ENCODE measurements at places on chromosomes 5 and 9.

DNA sequence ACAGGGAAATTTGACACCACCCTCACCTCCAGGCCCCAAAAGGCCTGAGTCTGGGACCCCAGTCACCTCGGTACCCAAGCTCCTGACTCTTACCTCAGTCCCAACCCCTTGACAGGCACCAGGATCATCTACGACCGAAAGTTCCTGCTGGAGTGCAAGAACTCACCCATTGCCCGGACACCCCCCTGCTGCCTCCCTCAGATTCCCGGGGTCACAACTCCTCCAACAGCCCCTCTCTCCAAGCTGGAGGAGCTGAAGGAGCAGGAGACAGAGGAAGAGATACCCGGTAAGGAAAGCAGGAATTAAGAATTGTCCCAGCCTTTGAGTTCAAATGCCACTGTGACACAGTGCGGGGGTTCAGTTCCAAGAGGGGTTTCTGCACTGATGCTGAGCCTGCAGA is 1.3 kb downstream of the EIF4EBP3 start:
- DNase-seq = no peak

GRCh38 chr5:109743041-109743531 is 53.4 kb downstream of the MAN2A1 start:
- no peak for DNase-seq

GRCh38 chr5:158770506-158770905 is 329.2 kb downstream of the EBF1 start:
- no peak for DNase-seq

- no peak for DNase-seq
Measured at GRCh38 chr9:87249029-87249428, 248.6 kb upstream of the DAPK1 start.

DNA sequence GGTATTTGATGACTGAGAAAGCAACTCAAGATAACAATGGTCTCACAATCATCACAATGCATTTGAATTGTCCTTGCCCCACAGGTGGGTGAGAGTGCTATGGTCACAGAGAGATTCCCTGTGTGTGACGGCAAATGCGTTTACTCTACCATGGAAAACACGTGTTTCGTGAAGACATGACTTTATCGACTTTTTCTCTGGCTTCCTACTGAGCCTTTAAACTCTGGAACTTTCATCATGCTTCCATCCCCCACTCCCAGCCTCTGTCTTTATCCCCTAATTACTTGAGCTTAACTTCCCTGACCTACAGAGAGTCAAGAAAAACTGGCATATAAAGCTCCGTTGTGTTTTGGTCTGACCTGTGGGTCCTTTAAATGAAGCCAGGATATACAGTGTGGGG is 414.1 kb upstream of the CLINT1 start:
- DNase-seq = no peak

DNA sequence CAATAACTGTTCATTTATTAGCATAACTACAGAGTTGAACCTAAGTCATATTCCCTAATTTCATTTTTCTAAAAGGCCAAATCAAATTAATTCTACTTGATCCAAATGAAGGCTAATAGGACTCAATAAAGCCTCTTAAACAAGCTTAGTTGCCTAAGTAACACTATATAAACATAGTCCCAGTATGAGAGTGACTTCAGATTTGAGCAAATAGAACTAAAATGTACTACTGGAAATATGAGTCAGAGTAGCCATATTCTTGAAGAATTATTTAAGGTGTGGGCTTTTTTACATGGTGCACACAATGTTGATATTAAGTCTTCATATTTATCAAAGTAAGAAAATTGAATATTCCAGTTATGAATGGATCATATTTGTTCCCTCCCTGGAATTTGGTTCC is 872.3 kb downstream of the MAT2B start:
- no peak for DNase-seq

- DNase-seq = no peak
Measured at GRCh38 chr9:93974151-93974550, 19.0 kb upstream of the BARX1 start.

- DNase-seq = no peak
Measured at GRCh38 chr9:81824802-81825730, 103.2 kb upstream of the SPATA31D4 start.

DNA sequence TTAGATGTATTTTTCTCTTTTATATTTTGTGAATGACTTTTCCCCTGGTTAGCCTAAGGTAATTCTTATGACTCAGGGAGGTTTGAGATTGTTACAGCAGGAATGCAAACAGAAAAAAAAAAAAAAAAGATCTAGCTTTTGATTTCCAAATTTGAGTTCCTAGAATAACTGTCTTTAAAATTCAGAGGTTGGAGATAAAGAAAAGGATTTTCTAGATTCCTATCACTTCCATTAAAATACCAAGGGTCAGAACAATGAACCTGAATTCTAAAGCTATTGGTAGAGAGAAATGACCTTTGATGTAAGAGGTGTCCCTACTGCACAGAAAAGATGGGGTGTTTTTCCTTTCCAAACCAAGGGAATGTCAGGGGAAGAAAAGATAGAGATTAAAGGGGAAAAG is 262.5 kb downstream of the DOCK8 start:
- no peak for DNase-seq

DNA sequence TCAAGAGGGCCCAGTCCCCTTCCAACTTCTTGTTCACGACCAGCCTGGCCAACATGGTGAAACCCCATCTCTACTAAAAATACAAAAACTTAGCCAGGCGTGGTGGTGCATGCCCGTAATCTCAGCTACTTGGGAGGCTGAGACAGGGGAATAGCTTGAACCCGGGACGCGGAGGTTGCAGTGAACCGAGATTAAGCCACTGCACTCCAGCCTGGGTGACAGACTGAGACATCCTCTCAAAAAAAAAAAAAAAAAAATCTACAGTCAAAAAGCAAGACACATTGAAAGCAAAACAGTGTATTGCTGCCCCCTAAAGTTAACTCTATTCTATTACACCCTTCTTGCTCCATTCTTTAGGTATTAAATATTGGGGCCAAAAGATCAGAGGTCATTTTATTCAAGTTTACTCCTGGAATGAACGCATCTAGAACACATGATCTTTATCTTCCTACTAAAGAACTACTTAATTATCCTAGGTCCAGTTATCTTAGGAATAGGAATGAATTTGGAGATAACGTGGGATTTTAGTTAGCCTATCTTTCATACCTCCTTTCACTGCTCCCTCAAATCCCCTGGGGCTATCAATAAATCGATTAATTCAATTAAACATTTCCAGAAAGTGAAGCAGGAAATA is 2.4 kb downstream of the ATG12 start:
- no peak for DNase-seq

DNA sequence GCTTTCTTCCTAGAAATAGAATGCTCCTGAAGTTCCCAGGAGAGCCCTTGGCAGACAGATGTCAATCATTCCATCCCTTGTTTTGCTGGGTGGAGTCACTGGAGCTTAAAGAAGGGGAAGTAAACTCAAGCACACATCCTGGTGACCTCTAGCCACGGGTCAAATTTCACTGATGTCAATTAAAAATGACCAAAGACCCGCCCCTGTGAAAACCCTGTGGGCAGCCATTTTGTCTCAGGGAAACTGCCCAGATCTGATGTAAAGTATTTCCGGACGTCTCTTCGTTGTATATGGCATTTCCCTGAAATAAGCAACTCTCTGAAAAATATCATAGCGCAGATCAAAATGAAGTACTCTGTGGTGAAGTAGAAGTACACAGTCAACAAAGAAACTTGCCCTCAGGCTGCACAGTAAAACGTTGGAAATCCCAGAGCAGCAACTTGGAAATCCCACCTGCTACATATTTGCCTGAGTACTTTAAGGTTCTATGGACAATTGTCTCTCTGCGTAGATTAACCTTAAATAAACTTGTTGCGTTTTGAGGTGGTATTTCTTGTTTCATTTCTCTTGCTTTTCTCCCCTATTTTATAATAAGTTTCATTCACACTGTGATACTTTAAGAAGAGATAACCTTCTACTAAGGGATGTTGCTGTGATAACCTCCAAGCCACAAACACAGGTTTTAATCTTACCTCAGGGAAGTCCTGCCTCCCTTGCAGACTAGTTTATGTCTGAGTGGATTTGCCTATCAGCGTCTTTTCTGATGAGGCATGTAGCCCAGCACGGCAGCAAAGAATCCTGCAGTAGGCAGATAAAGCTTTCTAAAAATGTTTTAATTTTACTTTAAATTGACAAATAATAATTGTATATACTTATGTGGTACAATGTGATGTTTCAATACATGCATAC is 60.9 kb upstream of the PIP5K1B start:
- DNase-seq = no peak

GRCh38 chr5:98464737-98465330 is 308.6 kb upstream of the RGMB start:
- no peak for DNase-seq

DNA sequence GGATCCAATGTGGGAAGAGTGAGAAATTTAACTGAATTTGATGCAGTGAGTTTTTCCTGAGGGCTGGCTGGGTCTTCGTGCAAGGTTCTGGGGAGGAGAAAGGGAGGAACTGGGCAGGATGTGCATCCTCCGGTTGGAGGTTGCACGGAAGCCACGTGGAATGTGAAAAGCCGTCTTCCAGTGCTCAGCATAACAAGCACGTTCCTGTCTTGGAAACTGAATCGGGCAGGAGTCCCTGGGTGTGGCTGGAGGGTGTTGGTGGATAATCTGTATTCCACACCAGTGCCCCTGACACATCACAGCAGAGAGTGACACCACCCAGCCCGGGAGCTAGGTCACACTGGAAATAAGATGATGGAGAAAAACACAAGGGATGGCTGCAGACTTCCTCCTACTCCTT is 154.3 kb downstream of the C5orf15 start:
- DNase-seq = no peak

DNA sequence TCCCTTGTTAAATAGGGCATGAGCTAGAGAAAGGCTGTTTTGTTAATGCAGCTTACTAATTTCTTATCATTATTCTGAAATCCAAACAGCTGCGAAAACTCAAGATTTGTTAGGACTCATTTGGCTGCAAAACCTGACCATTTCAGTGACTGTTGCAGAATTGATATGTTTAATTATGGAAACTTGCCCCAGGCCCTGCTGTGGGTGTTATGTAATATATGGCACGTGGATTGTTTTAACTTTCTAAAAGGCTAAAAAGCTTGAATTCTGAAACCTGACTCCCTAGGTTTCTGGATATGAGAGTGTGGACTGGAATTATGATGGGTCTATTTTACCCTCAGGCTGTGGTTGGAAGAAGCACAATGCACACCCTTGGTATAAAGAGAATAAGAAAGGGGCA is 4.4 kb downstream of the IL9 start:
- DNase-seq = no peak

DNA sequence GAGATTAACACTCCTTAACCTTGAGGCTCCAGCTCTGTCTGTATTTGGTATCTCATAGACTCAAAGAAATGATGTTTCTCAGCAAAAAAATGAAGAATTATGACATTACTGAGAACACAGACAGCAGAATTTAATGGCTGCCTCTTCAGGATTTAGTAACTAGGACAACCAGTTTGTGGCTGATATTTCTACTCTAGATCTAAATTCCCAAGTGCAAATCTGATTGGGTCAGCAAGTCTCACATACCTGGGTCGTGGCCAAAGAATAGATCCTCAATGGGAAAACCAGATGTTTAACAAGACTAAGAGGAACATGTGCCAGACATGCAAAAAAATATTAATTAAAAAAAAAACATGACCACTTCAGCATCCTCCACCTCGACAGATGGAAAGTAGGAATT is 608.9 kb downstream of the DTWD2 start:
- DNase-seq = no peak

GRCh38 chr5:178284093-178284675 is 51.6 kb upstream of the PHYKPL start:
- no peak for DNase-seq
